NCI-H69 (cell line): ENCODE measurements at places on chromosomes 11 and 22.

DNA sequence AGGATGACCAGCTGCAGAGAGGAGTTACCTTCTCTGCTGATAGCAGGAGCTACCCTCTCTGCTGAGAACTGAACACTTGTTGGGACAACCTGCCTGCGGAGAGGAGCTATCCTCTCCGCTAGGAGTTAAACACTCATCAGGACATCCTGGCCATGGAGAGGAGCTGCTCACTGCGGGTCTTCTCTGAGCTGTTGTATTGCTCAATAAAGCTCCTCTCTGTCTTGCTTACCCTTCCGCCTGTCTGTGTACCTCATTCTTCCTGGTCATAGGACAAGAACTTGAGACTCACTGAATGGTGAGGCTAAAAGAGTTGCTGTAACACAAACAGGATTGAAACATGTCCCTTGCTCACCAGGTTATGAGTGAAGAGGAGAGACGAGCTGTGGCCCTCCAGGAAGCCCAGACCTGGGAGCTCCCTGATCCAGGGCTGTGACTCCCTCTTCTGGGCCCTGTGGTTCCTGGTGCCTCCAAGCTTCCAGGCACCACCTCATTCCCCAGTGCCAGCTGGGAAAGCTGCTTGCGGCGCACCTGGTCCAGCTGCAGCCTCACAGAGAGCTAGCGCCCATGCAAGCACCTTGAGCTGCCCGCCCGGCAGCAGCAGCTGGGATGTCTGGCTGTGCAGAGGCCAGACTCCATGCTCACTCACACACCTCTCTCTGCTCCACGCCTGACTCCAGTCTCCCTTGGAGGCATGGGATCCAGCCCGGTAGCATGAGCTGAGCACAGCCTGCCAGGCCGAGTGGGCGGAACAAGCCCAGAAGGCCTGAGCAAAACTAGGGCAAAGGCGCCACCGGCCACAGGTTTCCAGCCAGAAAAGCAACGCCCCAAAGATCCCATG lies 50.5 kb downstream of the RAB30 start:
- no peak for DNase-seq

DNA sequence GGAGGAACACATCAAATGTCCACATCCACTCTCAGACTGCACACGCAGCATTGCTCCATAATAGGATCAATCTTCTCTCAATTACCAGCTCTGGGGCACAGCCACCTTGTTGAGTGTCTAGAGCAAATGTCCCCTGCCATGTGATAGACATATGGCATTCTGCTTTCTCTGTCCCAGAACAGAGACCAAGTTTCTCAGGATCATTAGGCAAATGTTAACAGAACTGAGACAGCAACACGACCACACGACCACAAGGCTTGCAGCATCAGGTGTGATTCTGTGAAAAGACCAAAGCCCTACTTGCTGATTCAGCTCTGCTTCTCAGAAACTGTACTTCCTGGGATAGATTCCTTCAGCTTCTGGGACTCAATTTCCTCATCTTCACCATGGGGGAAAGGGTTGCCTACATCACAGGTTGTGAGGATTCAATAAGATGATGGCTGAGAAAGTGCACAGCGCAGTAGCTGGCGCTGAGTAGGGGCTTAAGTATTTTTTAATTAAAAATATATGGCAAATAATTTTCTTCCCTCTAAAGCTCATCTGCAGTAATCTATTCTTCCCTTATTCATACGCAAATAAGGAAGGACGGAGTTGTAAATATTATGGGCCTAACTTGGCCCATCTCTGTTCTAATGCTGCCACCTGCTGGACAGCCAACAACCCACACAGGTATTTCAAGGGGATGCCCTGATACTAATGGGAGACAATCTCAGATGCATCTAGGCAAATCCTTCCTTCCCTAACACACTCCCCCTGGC lies 54.3 kb upstream of the USP47 start:
- peak; percentile 82 for DNase-seq

- DNase-seq = peak; percentile 39
Observed at GRCh38 chr11:119793335-119793984, 64.5 kb upstream of the NECTIN1 start.

- DNase-seq = no peak
Observed at GRCh38 chr22:22681221-22681739, 36.9 kb downstream of the GGTLC2 start.

DNA sequence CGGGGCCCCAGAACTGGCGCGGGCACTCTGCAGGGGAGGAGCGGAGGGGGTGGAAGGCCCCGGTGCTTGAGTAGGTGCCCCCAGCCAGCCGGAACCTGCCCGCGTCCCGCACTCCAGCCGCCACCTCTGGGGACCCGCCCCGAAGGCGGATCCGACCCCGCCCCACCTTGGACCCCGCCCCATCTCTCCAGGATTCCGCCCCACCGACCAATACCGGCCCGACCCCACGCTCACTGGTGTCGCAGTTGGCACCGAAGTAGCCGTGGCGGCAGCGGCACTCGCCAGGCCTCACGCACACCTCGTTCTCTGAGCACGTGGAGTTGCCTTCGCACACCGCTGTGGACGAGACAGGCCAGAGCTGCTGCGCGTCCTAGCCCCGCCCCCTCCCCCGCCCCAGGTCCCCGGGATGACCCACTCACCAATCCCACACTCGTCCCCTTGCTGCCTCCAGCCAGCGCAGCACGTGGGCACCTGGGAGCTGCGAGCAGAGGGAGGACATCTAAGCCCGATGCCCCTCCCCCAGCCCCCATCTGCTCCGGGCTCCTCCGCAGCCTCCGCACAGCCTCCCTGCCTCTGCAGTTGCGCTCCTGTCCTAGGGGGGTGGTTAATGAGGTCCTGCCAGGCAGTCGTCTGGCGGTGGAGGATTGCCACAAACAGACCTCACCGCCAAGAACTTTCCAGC lies 6.0 kb downstream of the SCARF2 start:
- DNase-seq = no peak

- DNase-seq = no peak
Observed at GRCh38 chr11:65814131-65814985, 19.4 kb upstream of the SNX32 start.

- no peak for DNase-seq
Observed at GRCh38 chr11:96272529-96273222, 70.3 kb downstream of the MAML2 start.

DNA sequence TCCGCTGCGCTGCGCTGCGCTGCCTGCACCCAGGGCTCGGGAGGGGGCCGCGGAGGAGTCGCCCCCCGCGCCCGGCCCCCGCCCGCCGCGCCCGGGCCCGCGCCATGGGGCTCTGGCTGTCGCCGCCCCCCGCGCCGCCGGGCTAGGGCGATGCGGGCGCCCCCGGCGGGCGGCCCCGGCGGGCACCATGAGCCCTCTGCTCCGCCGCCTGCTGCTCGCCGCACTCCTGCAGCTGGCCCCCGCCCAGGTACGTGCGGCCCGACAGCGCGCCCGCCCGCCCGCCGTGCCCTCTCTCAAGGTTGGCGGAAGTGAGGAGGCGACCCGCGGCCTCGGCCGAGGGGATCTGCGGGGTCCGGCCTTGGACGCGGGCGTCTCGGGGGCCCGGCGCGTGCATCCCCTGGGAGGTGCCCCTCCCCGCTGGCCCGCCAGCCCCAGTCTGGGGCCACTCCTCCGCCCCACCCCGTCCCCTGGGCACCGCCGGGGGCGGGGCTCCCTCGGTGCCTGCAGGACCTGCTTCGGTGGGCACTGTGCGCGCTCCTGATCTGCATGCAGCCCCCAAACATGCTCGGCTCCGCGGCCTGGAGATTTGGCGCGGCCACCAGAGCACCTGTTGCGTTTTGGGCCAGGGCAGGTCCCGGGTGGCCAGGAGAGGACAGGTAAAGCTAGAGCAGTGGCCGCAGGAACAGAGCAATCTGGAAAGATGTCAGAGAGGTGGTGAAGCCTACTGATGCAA lies 429 bp downstream of the VEGFB start:
- DNase-seq = peak; percentile 83

GRCh38 chr22:39220450-39220849 lies 24.3 kb downstream of the PDGFB start:
- no peak for DNase-seq

DNA sequence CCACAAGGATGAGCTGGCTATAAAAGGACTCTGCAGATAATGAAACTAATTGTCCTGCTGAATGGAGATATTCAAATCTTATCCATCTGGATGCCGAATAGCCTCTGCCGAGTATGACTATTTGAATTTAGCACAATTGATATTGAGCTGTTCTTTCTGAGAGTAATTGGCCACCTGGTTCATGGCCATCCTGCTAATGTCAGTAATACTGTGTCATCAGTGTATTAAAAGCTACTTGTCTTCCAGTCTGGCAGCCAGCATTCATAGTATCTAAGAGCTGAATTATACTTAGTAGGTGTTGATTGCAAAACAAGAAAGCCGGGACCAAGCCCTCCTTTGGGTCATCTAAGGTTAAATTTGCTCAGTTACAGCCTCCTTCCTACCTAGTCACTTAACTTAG lies 310.7 kb upstream of the NCAM1 start:
- no peak for DNase-seq

DNA sequence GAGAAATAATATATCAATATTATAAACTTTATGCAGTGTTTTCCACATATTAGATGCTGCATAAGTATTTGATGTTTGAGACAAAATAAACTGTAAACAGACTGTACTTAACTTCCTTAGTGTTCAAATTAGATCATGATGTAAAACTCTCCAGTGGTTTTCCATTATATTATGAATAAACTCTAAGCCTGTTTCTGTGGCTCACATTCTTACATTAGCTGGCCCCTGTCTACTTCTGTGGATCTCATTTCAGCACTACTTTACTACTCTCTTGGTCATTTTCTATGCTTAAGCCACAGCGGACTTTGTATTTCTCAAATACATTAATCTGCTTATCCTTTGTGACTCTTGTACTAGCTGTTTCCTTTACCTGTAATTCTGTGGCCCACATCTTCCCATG lies 55.6 kb downstream of the ARHGEF12 start:
- no peak for DNase-seq

DNA sequence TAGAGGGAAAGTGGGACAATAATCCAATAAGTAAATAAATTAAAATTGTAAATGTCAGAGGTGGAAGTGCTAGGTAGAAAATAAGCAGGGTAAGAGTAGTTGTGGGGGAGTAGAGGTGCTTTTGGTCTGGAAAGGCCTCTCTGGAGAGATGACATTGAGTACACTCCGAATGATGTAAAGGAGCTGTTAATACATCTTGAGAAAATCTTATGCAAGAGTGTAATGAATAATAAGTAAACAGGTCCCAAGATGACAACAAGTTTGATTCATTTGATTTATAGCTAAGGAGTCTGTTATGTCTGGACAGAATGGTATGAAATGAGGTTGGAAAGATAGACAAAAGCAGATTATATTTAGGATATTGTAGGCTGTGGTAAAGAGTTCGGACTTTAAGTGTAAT lies 87.5 kb downstream of the TMEM135 start:
- DNase-seq = peak; percentile 34

- DNase-seq = no peak
Observed at GRCh38 chr22:38967451-38968450, 10.3 kb downstream of the APOBEC3A start.

GRCh38 chr11:105903113-105903512 lies 118.9 kb downstream of the MSANTD4 start:
- peak; percentile 25 for DNase-seq

DNA sequence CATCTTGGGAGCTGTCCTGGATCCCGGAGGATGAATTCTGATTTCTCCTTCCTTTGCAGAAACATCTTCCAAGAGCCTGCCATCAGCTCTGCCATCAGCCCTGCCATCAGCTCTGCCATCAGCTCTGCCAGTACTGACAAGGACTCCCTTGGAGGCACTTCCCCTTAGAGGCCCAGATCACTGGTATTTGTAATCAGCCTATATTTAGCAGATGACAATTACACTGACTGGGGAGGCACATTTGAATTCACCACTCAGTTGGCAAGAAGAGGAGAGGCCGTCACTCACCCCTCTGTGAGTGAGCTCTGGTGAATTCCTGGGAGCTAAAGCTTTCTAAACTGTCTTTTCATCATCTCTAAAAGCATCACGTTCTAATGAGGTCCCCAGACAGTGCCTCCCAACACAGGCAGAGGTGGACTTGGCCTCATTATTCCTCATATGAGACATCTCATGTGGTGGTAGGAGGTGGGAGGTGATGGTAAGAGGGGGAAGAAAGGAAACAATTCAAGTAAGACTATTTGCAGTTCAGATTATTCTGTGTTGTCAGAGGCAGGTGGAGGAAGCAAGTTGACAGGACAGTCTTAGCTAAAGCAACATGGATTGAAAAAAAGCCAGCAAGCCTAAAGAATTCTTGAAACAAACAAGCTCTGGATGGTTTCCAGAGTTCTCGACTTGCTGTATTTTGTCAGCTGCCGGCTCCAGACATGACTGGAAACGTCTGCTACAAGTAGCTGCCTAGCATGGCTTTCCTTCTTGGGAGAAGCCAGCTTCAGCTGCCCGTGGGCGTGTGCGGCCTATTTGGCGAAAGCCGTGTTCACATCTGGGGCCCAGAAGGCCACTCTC lies 771.7 kb downstream of the TBC1D22A start:
- no peak for DNase-seq

DNA sequence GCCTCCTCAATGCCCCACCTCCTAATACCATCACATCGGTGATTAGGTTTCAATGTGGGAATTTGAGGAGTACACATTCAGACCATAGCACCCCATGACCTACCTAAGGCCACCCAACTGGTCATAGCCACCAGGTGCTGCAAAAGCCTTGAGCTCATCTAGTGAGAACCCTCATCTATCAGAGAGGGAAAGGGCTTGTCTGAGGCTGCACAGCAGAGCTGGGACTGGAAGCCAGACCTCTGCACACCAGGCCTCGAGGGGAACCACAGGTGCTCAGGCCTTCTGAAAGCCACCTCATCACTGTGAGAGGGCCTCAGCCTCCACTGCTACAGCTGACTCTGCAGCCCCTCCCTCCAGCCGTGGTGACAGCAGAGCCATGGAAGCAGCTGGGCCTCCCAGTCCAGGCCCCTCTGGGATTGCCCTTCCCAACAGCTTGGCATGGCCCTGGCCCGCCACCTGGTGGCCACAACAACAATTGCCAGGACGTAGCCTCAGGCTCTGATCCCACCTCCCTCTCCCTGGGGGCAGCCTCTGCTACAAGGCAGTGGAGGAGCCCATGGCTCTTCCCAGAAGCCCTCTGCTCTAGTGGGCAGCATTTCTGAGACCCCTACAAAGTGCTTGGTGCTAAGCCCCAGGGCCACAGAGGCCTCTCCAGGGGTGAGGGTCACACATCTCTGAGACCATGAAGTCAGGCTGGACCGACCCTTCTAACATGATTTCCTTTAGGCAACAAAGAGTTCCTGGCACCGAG lies 41.0 kb upstream of the PRDM11 start:
- DNase-seq = peak; percentile 93

GRCh38 chr11:100923555-100923954 lies 206.1 kb downstream of the PGR start:
- DNase-seq = no peak

- peak; percentile 69 for DNase-seq
Observed at GRCh38 chr11:34185926-34186841, 80.8 kb downstream of the NAT10 start.

DNA sequence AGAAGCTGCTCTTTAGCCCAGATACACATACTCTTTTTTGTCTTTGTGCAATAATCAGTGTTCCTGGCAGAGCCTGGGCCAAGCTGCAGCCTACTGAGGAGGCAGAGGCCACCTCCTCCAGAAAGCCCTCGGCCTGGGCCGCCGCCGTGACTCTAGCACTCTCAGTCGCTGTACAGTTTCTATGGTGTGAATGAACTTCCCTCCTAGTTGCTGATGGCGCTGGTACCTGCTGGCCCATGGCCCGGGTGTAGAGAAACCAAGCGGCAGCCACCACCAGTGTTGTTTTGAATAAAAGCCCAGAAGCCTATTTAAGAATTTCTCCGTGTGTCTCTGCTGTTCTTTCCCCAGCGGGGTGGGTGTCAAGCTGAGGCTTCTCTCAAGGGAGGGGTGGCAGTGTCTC lies 118.9 kb downstream of the CACNA1I start:
- no peak for DNase-seq
